ENCODE measurements at places on chromosomes 12 and 14.

DNA sequence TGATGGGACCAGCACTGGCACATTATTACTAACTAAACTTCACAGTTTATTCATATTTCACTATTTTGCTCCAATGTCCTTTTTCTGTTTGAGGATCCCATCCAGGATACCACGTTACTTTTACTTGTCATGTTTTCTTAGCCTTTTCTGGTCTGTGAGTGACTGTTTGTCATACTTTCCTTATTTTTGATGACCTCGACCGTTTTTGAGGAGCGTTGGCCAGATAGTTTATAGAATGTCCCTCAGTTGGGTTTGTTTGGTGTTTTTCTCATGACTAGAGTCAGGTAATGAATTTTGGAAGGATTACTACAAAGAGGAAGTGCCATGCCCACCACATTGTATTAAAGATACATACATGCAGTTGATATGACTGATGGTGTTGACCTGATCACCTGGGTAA lies 199.4 kb upstream of the CCND2 start:
- no peak for DNase-seq

- no peak for DNase-seq
Observed at GRCh38 chr12:91973813-91974212, 171.8 kb downstream of the BTG1 start.

DNA sequence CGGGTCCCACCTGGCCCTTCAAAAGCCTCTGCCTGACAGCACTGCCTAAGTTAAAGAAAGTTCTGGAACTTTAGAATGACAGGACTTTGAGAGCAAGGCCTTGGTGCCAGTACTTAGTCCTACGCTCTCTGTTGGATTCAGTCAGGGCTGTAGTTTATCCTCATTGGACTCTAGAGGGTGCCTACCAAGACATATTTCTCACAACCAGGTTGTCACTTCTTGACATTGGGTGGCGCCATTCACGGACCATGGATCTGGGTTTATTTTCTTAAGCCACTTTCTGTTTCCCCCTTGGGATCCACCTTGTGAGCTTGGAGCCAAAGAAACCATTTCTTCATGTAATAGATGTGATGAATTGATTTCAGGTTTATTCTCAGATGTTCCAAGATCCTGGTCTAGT lies 787.0 kb upstream of the TBX3 start:
- DNase-seq = no peak

GRCh38 chr14:99067141-99067920 lies 204.7 kb downstream of the BCL11B start:
- no peak for DNase-seq

DNA sequence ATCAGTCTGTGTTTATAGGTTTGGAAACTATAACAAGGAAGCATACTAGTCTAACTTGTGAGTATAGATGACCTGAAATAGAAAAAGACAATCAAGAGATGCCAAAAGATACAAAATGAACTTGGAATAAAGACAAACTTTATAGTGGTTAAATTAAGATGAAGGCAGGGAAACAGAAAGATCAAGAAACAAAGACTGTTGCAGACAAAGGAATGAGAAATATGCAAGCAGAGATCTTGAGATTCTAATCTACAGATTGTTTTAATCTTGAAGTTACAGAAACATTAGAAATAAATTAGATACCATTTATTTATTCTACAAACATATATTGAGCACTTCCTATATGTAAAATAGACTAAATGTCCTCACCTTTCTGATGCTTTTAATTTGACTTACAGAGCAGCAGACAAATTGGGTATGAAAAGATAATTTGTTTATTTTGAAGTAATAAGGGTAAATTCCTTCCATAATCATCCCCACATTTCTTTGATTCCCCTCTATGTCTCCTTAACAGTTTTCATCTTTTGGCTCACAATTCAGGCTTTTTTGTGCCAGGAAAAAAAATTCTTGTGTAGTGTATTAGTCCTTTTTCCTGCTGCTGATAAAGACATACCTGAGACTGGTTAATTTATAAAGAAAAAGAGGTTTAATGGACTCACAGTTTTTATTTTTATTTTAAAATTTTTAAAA lies 134.4 kb downstream of the KITLG start:
- no peak for DNase-seq

Data from NCI-H1417 treated with DMSO at 0.1 percent for 48 hours (cell line).